Cerebellar nuclear complex (tissue), 1 donor: ENCODE measurements at places on chromosomes 6 and 20.

DNA sequence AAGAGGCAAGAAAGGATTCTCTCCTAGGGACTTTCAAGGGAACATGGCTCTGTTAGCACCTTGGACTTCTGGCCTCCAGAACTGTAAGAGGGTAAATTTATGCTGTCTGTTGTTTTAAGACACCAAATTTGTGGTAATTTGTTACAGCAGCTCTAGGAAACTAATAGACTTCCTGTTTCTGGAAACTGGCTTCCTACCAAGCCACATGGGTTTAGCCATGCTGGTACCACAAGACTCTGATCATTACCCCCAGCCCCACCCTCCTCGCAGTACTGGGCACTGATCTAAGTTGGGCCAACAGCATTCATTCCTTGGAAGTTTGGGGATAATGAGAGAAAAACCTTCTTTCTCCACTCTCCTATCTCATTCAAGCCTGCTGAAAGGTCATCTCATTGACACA lies 109.5 kb upstream of the SMLR1 start:
- DNase-seq: no peak

DNA sequence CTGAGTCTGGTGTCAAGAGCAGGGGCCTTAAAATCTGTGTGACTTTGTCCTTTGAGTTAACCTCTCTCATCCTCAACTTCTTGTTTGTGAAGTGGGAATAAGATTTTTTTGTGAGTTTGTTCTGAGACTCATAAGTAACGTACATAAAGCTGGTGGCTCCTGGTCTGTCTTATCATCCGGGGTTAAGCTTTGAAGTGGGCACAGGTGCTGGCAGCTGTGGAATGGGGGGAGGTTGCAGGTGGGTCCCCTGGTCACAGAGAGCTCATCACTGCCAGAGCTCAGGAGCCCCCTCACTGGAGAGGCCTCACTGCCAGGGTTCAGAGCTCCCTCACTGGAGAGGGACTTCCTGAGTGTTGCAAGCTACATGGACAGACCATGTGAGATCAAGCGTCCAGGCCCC lies 174.1 kb downstream of the NRN1 start:
- DNase-seq: no peak

DNA sequence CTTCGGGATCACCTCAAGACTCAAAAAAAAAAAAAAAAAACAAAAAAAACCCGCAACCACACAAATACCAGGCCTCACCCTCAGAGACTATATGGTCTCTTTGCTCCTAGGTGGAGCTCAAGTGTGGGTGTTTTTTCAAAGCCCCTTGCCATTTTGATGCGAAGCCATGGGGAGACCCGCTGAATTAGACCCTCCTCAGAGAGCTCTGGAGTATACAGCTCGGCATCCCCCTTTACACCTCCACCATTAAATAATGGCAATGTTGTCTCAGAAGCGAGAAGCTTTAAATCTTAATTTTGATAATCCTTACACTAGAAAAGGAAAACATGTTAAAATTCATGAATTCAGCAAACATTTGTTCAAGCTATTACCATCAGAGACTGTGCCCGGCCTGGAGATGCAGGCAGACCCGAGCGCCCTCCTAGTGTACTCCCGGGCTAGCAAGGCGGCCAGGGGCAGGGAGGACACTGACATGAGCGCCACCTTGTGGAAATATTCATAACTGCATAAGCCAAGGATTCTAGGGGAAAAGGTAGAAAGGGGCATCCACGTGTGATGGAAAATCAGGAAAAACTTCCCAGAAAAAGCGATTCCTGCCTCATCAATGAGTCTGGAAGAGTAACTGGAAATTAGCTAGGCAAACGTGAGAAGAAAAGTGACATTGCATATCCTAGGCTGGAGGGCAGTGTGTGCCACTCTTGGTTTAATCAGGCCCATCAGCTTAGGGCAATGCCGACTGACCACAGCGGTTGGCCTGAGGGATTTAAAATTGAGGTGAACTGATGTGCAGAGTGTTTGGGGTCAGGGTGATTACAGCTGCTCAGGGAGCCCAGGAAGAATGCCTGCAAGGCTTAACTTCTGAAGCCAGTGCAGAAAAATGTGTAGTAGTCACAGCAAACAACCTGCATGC lies 72.5 kb downstream of the B3GAT2 start:
- DNase-seq: peak; percentile 45

- no peak for DNase-seq
Measured at GRCh38 chr20:13397300-13397724, 176.2 kb downstream of the ISM1 start.

GRCh38 chr20:53751620-53752318 lies 158.1 kb upstream of the ZNF217 start:
- DNase-seq: no peak

DNA sequence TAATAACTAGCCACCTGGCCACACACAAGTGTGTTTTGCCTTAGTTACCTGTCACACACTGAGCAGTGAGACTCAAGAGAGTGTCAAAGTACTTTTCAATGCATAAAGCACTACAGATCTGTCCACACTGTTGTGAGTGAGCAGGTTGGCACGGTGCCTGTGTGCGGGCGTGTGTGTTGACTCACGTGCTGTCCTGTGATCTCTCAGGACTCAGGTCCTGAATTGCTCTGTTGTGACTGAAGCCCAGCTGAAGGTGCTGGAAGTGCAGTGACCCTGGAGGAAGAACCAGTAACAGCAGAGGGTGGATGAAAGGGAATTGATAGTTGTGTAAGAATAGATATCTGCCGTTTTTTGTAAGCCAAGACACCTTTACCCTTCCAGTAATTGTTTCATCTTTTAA lies 18.3 kb downstream of the SLC16A10 start:
- DNase-seq: no peak

GRCh38 chr6:16736856-16737775 lies 24.1 kb downstream of the ATXN1 start:
- no peak for DNase-seq

- peak; percentile 64 for DNase-seq
Measured at GRCh38 chr6:45377554-45378333, at the start of gene SUPT3H. Gene SUPT3H (minus strand): TSS chr6:45377934.

GRCh38 chr6:92231171-92231701 lies 1188.1 kb downstream of the EPHA7 start:
- DNase-seq: no peak

- no peak for DNase-seq
Measured at GRCh38 chr6:27668442-27669294, 195.8 kb upstream of the ZNF184 start.

GRCh38 chr6:7939184-7939863 lies 28.7 kb upstream of the TXNDC5 start:
- no peak for DNase-seq

DNA sequence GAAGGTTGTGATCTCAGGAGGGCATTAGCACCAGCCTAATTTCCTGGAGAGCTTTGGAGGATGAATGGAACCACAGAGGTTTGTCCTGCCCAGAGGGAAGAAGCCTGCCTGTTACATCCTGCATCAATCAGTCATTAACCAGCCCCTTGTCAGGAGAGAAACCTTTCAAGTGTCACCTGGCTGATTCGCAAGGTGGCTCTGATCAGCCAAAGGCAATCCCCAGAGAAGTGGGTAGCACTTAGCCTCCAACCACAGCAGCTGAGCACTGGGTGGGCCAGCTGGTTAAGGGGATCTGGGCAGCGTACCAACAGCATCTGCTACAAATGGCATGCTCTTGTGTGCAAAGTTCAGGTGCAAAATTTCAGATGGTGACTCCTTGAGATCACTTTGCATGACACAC lies 26.9 kb downstream of the ANKEF1 start:
- DNase-seq: no peak

DNA sequence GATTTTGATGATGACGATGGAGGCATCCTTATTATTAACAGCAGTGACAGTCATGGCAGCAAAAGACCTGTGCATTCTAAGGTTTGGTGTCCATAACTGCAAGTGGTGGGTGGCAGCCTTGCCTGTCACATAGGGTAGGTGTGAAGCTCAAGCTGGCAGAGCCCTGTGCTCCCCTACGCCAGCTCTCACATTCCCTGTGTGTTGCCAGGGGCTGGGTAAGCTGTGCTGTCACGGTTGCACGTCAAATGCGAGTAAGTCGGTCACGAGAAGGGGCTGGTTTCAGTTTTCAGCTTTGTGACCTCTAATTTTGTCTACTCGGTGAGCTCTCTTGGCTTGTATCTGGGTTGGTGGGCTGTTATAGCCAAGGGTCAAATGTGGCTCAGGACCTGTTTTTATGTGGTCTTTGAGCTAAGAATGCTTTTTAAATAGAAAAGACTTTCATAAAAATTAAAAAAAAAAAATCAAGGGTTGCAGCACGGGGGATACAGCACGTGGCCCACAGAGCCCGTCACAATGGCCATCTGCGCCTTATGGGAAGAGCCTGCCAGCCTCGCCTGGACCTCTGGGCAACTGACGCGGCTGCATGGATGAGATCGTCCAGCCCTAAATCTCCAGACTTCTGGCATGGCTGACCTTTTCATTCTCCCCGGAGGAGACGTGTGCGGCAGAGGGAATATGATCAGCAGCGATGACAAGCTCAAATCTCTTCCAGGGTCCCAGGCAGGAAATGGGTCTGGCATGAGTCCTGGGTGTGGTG lies 148.5 kb downstream of the PHACTR3 start:
- DNase-seq: no peak

- DNase-seq: peak; percentile 63
Measured at GRCh38 chr20:10090588-10091166, 55.9 kb downstream of the ANKEF1 start.

DNA sequence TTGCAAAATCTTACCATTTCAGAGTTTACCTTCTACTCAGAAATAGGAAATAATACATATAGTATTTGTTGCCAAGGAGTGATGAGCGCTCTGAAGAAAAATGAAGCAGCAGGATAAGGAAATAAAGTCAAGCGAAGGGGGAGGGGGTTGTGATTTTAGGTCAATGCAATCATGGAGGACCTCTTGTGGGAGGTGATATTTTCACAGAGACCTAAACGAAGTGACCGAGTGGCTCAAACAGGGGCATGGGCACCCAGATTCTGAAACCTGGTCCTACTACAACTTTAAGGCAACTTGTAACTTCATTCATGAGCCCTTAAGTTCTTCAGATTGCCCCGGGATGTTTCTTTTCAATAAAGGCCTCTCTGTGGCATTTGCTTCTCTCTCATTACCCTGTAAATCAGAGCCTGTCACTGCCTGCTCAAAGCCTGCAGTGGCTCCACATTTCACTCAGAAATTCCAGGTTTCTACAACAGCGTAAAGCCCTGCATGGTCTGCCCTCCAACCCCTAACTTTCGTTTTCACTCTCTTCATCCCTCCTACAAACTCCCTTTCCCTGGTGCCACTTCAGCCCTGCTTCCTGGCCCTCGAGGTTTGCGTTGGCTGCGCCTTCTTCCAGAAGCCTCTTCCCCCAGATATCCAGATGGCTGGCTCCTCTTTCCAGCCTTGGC lies 162.7 kb downstream of the TBC1D7 start:
- DNase-seq: no peak

GRCh38 chr20:57625181-57625958 lies 5.1 kb upstream of the ZBP1 start:
- no peak for DNase-seq

DNA sequence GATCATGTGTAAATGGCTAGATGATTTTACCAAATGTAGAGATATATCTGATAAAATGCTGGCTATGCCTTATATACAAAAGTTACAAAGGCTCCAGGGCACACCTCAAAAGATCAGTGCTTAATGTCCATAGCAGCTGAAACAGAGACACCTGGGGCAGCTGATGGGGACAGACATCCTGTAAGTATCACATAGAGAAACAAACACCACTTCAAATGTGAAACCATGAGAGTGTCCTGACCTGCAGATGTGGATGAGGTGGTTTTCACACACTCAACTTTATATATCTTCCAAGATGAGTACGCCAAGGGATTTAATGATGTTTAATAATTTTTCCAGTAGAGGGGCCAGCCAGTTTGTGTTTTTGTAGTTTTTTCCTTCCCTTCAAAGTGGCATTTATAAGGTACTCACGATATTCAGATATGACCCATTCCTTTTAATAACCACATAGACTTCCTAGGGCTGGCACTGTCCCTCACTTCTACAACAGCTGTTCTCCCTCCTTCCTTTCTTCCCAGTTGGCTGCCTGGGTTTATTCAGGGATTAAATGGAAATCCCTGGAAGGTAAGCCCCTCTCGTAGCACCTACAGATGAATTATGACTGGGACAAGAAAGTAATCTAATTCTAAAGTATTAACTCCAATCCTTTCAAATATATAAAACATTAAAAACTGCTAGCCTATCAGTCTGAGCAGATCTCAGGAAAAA lies 50.3 kb upstream of the MCM9 start:
- DNase-seq: no peak

DNA sequence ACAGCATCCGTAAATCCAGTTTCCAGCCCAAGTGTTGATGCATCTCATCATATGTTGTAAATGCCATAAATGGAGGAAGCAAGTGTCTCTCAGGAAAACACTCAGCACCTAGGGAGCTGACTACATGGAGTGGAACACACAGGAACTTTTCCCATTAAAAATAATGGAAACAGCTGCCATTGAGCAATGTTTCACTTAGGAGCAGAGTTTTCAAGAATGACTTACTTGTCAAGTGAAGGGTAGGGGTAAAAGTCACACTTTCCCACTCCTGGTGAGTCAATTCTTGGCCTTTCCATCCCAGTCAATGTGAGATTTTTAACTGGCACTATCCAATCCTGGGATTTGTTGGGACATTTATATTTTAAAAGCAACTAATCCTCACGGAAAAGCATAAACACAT lies 119.4 kb upstream of the ASF1A start:
- DNase-seq: no peak

GRCh38 chr6:38901802-38902522 lies 146.6 kb upstream of the GLP1R start:
- no peak for DNase-seq

- no peak for DNase-seq
Measured at GRCh38 chr6:166581091-166581511, 5.4 kb downstream of the RAMACL start.

GRCh38 chr6:28393912-28394662 lies 5.5 kb downstream of the ZSCAN12 start:
- no peak for DNase-seq

GRCh38 chr6:159080217-159080976 lies 35.6 kb upstream of the TAGAP start:
- DNase-seq: no peak

DNA sequence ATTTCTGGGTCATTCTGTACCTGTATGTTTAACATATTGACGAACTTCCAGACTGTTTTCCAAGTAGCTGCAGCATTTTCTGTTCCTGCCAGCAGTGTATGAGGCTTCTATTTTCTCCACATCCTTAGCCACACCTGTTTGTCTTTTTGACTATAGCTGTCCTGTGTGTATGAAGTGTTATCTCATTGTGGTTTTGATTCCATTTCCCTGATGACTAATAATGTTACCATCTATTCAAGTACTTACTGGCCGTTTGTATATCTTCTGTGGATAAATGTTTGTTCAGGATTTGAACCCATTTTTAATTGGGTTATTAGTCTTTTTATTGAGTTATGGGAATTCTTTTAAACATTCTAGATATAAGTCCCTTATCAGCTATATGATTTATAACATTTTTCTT lies 95.2 kb downstream of the JAG1 start:
- no peak for DNase-seq

- DNase-seq: no peak
Measured at GRCh38 chr20:15485519-15485918, 1087.7 kb downstream of the KIF16B start.

GRCh38 chr6:97497713-97498331 lies 214.8 kb upstream of the MMS22L start:
- DNase-seq: peak; percentile 0
